ENCODE measurements at places on chromosomes 13 and 19.

DNA sequence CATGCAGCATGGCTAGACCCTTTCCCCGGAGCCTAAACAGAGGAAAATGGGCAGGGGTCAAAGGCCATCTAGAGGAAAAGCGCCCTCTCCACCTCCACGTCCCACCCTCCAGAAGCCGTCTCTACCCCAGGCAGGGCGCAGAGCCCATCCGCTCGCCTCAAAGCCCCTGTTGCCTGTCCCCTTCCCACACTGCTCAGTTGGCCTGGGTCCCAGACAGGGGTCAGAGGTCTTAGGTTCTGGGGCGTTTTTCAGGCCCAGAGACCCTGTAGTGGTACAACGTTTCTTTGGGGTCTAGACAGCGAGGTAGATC, 285 bp downstream of the TMEM143 start:
- DNase-seq, result no peak

DNA sequence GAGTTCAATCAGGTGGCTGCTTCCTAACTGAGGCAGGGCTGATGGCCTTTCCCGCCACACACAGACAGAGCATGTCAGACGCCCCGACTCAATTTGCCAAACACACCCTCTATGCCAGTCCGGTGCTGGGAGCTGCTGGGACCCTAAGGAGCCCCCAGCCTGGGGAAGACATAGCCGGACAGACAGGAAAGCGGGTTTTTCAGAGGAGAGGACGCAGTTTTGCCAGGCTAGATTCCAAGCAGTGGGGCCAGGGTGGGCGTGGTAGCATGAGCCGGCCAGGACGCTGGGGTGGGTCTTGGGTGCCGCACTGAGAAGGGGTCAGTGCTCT, 19.8 kb downstream of the MAST3 start:
- no peak for DNase-seq

- no peak for DNase-seq
These were observed 516.6 kb upstream of the NBEA start for GRCh38 chr13:34425327-34425949.

DNA sequence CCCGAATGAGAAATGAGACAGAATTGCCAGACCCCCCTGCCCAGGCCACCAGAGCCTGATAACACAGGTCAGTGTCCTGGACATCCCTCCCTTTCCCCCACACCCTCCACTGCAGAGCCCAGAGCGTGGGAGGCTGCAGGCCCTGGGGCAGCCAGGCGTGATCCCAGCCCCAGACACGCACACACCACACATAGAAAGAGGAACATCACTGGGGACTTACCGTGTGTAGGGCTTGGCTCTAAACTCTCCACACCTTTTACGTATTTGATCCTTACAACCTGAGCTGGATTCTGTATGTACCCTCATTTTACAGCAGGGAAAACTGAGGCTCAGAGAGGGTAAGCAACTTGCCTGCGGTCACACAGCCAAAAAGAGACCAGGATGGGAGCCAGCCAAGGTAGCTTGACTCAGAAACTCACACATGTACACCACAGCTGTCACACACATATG, 334 bp upstream of the ANGPTL6 start:
- no peak for DNase-seq

- no peak for DNase-seq
These were observed 26.8 kb downstream of the PPP5C start for GRCh38 chr19:46373491-46374359.

GRCh38 chr19:13881251-13881691, 4.3 kb downstream of the NANOS3 start:
- DNase-seq, result no peak

All from CMK (cell line).